ENCODE measurements at places on chromosomes 4 and X.

GRCh38 chr4:78242071-78242470 lies 184.9 kb downstream of the FRAS1 start:
- DNase-seq = peak; percentile 18

GRCh38 chr4:86924811-86925210 lies 10.0 kb upstream of the AFF1 start:
- peak; percentile 95 for DNase-seq

GRCh38 chr4:42910459-42910858 lies 17.9 kb downstream of the GRXCR1 start:
- DNase-seq = no peak

GRCh38 chr4:89242216-89242615 lies 65.4 kb downstream of the GPRIN3 start:
- DNase-seq = no peak

DNA sequence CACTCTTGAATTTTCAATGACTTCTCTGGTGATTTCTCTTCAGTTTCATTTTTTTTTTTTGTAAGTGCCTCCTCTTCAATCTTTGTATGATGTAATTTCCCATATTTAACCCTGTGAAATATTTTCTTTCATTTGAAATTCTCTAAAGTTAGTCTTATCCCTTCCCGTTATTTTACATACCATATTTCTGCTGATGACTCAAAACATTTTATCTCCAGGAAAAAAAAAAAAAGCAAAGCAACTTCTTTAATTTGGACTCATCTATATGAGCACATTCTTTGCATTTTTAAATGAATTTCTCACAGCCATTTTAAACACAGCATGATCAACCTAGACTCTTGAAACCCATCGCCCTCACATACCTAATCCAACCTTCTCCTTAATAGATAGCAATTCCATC lies 1831.4 kb downstream of the ARAP2 start:
- peak; percentile 2 for DNase-seq

DNA sequence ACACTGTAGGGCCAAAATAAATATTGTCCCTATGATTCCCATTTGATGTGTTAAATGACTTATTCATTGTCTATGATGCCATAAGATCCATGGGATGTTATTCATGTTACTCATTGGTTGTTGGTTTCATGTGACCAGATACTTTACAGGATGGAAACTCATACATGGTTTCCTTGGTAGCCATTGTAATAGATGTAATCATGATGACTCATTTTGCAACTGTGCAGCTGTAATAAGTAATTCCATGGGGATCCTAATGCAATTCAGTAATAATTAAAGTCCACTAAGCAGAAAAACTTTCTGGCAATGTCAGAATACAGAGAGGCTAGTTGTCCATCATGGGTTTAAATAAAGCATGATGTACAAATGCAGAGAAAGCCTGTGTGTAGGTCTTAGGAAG lies 389.7 kb upstream of the NR3C2 start:
- DNase-seq = peak; percentile 98

GRCh38 chr4:46370531-46370930 lies 19.4 kb downstream of the GABRA2 start:
- DNase-seq = no peak

- peak; percentile 8 for DNase-seq
Measured at GRCh38 chrX:50100188-50100587, 100.6 kb downstream of the AKAP4 start.

- DNase-seq = no peak
Measured at GRCh38 chrX:77917294-77917933, 6.9 kb downstream of the ATP7A start.

GRCh38 chrX:40514376-40514775 lies 66.4 kb upstream of the ATP6AP2 start:
- no peak for DNase-seq

GRCh38 chrX:149939655-149939904 lies 1.3 kb upstream of the EOLA2 start:
- DNase-seq = no peak

GRCh38 chr4:168928346-168928745 lies 81.7 kb downstream of the CBR4 start:
- no peak for DNase-seq

- no peak for DNase-seq
Measured at GRCh38 chr4:168555437-168555836, 58.6 kb downstream of the PALLD start.

DNA sequence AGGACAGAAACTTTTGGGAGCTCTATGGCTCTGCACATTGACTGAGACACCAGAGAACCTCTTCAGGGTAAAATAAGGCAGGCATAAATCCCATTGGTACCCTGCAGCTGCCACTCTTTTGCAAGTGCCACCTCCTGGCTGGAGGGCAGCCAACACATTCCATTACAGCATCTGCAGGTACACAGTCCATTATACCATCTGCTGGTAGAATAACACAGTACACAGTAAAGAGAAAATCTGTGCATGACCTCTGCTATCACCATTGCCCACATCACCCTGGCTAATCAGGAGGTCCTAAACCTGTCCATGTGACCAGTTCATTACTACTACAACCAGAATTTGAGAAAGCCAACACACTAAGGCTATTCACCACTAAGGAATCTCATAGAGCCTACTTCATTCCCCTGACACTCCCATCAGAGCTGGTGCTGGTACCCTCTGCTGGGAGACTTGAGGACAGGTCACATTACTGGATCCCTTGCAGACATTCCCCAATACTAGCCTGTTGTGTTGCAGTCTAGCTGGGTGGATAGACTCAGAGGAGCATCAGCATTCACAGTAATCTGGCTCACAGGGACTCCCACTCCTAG lies 176.2 kb upstream of the TACR3 start:
- DNase-seq = no peak

DNA sequence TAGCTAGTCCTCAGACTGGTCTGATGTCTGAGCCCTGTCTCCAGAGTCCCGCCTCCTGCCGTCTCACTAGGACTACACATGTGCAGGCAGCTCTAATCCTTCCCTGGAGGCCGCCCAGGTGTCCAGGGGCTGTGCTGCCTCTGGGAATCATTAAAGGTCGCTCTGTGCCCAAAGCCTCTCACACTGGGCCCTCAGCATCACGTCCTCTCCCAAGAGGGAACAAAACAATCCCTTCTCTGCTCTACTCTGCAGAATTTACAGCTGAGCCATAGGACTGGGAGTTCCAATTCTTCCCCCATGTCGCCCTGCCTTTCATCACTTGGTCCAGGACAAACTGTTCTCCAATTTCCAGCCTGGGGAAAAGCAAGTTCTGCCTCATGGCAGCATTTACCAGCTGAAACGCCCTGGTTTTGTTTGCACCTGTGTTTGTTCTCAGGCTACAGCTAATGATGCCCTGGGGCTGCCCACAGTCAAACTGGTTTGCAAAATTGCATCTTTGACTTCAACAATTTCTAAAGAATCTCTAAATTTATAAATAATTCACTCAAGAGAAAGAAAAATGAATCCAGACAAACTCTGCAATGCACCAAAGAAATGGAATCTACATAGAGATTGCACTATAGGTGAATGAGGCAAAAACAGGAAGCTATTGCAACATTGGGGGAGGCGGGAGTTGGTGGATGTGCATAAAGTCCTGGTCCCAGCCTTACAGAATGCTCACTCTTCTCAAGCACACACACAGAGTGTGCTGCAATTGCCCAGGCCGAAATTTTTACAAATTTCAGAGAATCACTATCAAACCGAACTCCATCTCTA lies 7.2 kb upstream of the MRFAP1 start:
- DNase-seq = peak; percentile 71

DNA sequence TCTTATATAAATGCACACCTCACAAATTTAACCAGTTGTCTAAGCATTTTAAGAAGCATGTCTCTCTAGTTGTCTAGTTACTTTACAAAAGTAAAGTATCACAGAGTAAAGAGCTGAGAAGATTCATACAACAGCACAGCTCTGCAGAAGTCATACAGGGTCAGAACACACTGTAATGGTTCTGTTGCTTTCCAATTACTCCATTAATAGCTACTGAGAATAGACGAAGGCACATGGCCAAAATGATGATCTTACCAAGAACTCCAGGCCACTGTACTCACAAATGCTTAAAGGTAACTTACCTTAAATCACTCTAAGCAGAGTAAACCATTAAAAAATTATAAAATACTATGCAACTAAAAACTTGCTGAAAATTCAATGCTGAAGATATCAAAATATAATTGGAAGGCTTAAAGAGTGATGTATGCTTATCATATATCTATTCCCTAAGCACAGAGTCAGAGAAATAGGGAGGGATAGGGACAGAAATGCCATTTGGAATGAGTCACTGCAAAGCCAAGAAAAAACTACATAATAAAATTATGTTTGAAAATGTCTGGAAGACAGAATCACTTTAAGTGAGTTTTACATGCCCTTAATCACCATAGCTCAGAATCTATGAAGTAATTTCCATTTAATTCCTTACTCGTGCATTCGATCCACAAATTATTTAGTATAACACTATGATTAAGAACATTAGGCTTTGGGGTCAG lies 71.0 kb downstream of the DDX60L start:
- DNase-seq = peak; percentile 27

GRCh38 chr4:2511645-2512131 lies 24.8 kb upstream of the FAM193A start:
- no peak for DNase-seq

DNA sequence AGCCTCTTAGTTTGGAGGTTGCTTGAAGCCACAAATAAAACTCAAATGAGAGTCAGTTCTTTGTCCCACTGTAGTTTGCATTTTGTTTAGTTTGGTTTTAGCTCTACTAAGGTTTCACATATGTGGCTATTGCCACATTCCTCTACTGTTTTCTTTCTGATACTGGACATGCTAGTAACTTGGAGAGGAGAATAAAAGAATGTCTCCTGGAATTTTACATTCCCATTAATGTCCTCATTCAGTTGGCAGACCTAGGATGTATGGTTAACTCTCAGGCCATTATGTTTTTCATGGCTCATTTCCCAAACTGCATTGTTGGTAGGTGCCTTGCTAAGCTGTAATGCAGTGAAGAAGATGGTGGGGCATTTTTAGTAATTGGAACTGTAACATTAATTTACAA lies 29.9 kb downstream of the UPRT start:
- DNase-seq = peak; percentile 78

- peak; percentile 31 for DNase-seq
Measured at GRCh38 chr4:53653484-53654053, 62.3 kb upstream of the LNX1 start.

DNA sequence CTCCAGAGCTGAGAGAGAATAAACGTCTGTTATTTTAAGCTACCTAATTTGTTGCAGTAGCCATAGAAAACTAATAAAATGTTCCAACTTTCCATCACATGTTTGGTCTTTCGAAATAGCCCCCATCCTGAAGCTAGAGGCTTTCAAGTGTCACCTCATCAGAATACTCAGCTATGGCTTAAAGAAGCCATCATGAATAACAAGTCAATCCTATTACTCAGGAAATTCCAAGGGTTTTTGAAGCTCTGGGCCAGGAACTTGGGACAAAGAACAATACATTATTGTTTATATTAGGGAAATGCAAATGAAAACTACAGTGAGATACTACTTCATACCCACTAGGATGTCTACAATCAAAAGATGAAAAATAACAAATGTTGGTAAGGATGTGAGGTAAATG lies 42.2 kb downstream of the TBCK start:
- peak; percentile 65 for DNase-seq

DNA sequence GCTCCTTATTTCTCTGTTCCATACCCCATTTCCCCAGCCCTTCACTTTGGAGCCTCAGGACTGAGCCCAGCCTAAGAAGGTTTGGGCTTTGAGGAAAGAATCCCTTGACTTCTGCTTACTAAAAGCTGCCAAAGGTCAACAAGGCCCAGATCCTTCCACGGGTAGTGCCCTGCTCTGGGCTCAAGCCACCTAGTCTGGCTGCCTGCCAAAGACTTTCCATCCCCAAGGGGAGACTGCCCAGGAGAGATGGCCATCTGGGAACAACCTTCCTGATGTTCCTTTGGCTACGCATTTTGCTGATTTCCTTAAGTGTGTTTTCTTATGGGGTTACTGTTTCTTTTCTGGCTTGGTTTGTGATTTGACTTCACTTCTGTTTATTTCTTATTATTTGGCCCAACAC lies 49.8 kb upstream of the NDP start:
- DNase-seq = no peak

- DNase-seq = no peak
Measured at GRCh38 chr4:8916351-8916885, 44.8 kb upstream of the HMX1 start.
